ENCODE measurements at places on chromosomes 13 and 19.

DNA sequence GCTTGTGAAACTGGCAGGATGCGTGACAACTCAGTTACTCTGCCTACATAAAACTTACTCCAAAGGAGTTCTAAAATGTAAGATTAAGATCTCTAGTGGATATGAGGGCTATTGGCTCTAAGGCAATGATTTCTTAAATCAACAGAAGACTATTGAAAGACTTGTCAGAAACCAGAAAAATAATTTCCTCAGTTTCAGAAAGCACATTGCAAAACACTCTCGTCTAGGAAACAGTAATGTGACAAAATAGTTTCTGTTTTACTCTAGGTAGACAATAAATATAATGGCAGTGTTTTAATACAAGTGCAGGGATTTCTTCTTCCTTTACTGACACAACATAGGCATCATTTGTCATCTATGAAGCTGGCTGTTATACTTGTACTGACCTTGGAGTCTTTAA lies 230.1 kb downstream of the KCTD12 start:
- no peak for DNase-seq

DNA sequence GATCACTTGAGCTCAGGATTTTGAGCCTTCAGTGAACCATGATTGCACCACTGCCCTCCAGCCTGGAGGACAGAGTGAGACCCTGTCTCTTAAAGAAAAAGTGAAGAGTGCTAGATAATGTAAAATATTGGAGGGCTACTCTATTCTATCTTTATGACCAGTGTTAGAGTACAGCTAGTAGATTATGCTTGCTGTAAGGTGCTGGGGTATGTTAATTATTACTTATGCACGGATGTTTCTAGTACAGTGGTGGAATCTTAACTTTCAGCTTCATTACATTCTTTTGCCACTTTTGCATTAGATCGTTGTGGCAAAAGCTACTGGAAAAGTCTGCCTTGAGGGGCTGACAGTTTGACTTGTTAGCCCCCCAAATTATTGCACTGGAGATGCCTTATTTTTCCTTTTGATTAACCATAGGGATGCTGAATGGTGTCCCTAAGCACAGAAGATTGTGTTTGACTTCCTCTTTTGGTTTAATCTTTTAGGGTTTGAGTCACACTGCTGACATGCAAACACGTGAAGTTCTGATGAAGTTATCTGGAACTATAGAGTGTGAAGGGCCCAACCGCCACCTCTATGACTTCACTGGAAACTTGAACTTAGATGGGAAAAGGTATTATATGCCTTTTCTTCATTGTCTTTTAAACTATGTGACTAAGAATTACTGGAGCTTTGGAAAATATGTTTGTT lies 169.8 kb downstream of the ATP8A2 start:
- no peak for DNase-seq

GRCh38 chr13:66367356-66367755 lies 862.8 kb downstream of the PCDH9 start:
- DNase-seq, result no peak

GRCh38 chr13:50426927-50427326 lies 411.7 kb downstream of the KCNRG start:
- no peak for DNase-seq

DNA sequence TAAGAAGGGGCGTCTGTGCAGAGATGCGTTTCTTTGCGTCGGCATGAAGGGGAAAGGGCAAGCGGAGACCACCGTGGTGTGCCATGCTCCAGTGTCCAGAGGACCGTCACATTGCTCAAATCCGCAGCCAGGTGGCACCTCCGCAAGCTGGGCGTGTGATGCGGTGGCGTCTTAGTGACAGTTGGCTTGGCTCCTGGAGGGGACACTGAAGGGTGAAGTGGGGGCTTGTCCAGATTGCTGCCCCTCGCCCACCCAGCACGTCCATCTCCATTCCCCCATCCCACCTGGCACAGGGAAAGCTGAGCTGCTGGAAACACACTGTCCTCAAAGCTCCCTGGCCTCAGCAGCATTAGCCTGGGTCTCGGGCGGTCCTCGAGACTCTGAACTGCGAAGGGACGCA lies 135.3 kb downstream of the SOX1 start:
- DNase-seq, result no peak

GRCh38 chr19:33997690-33998089 lies 174.6 kb upstream of the LSM14A start:
- DNase-seq, result no peak

- no peak for DNase-seq
Observed at GRCh38 chr13:51218626-51219025, 3.6 kb upstream of the FAM124A start.

- DNase-seq, result no peak
Observed at GRCh38 chr19:6740589-6741343, 1.3 kb downstream of the TRIP10 start.

DNA sequence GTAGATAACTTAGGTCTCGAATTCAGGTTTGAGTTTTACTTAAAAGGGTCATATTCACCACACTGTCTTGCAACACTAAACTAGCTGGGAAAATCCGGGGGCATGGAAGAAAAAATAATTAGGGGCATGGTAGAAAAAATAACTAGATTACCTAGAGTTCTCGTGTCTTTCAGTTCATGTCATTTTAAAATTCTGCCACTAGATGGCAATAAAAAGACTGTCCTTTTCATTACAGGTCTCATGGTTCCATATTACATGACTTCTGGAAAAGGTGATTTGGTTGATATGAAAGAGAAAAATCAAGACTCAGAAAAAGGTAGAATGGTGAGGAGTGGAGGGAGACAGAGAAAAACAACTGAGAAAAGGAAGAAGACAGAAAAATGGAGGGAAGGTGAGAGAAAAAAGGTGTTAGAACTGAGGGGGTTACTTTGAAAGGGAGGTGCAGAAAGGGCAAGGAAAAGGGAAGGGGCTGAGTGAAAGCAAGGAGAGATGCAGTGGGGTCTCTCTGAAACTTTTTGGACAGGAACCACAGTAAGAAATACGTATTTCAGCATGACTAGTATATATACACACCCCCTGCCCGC lies 299.0 kb downstream of the KLF12 start:
- peak; percentile 39 for DNase-seq

DNA sequence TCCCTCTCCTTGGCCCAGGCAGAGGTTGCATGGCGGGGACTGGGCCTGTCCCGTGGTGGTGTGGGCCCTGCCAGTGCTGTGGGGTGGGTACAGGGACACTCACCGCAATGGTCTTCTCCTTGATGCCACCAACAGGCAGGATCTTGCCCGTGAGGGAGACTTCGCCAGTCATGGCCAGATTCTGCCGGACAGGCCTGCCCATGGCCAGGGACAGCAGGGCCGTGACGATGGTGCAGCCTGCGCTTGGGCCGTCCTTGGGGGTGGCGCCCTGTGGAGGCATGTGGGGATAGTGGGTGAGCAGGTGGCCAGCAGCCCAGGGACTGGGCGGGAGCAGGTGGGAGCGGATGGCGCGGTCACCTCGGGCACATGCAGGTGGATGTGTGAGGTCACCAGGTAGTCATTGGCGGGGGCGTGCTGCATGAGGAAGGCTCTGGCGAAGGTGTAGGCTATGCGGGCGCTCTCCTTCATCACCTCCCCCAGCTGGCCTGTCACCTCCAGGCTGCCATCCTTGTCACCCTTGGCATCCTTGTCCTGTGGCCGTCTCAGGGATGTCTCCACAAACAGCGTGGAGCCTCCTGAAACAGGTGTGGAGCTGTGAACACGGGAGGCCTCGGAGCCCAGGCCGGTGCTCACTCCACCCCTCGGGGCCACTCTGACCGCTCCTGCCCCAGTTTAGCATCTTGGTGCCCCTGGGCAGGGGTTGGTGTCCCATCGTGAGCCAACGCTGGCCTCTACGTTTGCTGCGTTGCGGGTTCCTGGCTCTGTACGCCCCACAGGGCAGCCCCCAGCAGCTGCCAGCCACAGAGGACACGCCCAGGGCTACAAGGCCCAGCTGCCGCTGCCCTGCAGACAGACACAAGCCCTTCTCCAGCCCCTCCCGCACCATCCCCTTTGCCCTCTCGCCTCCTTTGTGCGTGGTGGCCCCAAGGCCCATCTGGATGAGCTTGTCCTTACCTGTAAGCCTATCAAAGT lies 3.4 kb downstream of the RPL36 start:
- no peak for DNase-seq

DNA sequence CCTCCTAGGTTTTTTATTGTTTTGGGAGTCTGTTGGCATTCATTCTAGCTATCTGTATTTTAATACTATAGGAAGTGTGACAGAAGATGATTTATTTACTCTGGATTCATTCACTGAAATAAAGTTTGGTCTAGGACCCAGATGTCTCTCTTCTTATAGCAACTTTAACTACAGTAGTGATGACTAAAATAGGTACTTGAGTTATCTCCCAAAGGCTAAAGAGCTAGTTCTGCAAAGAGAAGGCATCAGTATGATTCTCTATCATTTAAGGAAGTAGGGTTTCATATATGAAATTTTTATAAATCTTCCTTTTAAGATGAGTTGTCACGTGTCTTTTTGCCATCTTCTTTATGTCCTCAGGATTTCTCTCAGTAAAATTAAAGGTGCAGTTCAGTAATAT lies 507.4 kb downstream of the KCTD12 start:
- no peak for DNase-seq

DNA sequence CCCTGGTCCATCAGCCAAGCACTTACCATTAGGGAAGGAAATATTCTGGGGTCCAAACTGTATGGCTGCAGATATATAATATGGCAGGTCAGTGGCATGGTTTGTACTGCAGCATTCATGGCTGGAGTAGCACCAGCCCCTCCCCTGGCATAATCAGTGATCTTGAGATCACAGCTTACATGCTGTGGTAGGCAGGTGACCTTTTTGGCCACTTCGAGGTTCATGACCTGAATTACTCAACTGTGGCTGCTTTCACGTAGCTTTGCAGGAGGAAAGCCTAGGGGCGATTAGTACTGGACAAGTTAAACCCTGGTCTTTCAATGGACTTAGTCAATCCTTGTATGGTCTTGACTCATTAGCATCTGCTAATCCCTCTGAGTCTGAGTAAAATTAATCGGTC lies 169.8 kb downstream of the SPRY2 start:
- DNase-seq, result no peak

- no peak for DNase-seq
Observed at GRCh38 chr19:1105873-1106840, 2.4 kb downstream of the GPX4 start.

GRCh38 chr19:17107546-17108452 lies 32.2 kb downstream of the MYO9B start:
- no peak for DNase-seq

- no peak for DNase-seq
Observed at GRCh38 chr19:46032597-46033025, 8.2 kb downstream of the IGFL4 start.

- DNase-seq, result no peak
Observed at GRCh38 chr13:81722456-81722855, 1381.5 kb upstream of the SPRY2 start.

- DNase-seq, result no peak
Observed at GRCh38 chr19:14271840-14272239, 65.9 kb upstream of the ADGRL1 start.

- DNase-seq, result no peak
Observed at GRCh38 chr19:30682146-30682998, 310.2 kb downstream of the ZNF536 start.

- DNase-seq, result no peak
Observed at GRCh38 chr19:51460164-51460992, 2.1 kb upstream of the SIGLEC8 start.

DNA sequence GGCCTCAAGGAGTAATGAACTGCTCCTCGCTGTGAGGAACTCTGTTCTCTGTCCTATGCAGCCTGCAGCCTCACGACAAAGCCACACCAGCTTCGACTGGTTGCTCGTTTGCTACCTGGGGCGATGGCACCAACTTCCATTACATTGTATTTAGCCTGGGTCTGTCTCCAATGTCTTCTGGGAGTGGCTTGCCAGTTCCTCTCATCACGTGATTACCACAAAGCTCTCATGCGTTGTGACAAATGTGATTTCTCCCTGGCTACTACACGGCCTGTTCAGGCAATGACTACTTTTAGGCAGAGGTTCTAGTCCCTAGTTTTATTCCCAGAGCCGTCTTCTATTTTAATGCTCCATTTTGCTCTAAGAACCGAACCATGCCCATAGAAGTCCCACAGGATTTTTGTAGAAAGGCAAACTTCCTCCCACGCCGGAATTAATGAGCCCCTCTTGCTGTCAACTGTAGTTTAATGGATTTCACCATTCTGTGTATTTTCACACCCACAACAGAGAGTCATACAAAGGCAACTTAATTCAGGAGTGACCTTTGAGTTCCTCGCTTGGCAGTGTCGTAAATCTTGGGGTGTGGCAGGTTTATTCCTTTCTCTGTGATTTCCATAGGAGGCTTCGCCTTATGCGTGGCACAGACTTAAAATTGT lies 351.9 kb downstream of the EFNB2 start:
- DNase-seq, result no peak

DNA sequence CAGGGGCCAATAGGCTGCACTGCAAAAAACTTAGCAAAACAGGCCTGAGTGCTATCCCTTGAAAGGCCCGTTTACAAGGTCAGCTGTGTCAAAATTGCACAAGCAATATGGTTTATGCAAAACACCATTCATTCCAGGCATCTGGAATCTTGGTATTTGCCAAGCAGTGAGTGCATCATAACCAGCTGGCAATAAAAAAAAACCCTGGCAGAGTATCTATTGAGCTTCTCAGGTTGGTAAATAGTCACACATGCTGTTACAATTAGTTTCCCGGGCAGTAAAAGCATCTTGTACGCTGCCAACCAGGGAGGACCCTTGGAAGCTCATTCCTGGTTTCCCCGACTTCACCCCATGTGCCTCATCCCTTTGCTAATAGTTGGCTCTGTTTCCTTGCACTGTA lies 21.3 kb downstream of the ZNF77 start:
- DNase-seq, result no peak

- no peak for DNase-seq
Observed at GRCh38 chr13:27962128-27962841, 6.8 kb downstream of the CDX2 start.

- DNase-seq, result no peak
Observed at GRCh38 chr13:26155568-26155967, 66.5 kb downstream of the RNF6 start.

DNA sequence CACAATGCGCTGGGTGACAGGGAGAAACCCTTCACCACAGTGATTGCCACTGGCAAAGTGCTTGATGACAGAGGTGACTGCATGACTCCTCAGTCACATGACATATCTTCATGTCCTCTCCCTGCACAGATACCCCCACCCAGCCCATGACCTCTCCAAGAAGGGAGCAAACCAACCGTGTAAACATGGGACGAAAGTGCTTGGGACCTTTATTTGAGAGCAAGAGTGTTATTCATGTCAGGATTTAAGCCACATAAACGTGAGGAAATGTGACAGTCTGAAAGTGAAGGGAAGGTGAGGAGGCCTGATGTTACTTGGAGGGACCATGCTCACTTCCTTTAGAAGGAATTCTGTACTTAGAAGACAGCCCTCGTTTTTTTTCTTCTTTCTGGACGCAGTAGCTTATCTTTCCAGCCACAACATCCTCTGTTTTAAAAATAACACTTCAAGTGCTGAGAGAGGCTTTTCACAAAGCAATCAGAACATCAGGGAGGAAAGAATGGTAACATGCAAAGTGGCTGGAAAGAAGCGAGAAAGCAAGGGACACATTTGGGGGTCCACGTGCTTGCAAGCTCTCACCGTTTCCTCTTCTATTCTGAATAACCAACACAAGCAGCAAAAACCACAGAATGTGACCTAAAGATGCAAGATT lies 35.6 kb downstream of the EPS15L1 start:
- DNase-seq, result no peak

Measured in NCI-H1417 treated with DMSO at 0.1 percent for 48 hours (cell line).